CD4-positive, alpha-beta T cell treated with Interleukin-21 for 1 hour (primary cell): ENCODE measurements at places on chromosomes 2 and 18.

DNA sequence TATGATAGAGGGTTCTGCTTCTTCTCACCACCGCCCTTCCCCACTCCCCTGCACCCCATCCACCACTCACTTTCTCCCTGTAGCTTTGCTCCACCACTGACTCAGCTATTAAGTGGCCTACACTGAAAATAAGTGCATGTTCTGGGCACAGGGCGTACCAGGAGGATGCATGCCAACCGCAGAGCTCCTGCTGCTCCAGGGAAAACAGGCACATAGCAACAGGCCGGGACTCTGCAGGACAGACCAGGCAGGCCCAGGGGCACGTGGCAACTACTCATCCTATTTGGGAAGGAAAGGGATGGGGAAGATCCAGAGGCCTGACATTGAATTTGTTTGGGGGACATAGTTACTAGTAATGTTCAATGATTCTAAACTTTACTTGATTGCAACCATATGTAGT is 28.4 kb downstream of the ARL4C start:
- DNase-seq: no peak

- DNase-seq: no peak
Measured at GRCh38 chr2:173898178-173898668, 67.0 kb downstream of the SP3 start.

- no peak for DNase-seq
Measured at GRCh38 chr18:54261894-54262293, 7.4 kb upstream of the POLI start.

DNA sequence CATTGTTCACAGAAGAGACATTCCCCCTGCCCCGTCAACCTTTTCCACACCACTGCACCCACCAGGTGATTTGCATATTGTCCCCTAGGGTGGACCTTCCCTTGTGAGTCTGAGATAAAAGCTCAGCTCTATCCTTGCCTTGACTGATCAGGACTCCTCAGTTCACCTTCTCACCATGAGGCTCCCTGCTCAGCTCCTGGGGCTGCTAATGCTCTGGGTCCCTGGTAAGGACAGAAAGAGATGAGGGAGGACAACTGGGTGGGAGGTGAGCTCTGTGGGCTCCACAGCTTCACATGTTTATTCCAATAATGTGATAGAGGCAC is 1160.1 kb downstream of the RPIA start:
- no peak for DNase-seq

DNA sequence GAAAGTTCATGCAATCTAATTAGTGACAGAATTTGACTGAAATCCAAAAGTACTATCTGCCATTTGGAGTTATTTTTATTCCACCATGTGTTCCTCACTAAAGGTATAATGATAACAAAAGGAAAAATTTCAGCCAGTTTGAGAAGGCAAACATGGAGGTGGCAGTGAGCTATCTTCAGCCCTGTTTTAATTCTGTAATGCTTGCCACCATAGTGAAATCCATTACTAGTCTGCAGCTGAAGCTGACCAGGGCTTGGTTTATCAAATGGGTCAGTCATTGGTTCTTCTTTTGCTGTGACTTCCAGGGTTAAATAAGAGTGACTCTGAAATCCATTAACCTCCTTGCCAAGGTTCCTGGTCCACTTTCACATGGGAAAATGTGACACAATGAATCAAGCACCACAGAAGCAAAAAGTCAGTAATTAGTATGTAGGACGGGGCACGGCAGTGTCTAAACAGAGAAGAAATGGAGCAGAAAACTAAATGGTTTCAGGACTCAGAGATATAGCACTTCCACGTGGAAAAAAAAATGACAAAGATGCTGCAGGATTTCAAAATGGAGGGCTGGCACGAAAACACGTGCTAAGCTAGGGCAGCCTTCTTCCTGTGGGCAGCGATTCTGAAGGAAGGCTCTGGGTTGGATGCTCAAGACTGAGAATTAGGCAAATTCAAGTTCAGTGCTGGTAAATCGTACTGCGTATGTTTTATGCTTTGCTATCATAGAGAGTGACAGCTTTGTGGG is 87.2 kb downstream of the EPHA4 start:
- no peak for DNase-seq

GRCh38 chr2:8298783-8299182 is 383.1 kb upstream of the ID2 start:
- peak; percentile 23 for DNase-seq

- DNase-seq: no peak
Measured at GRCh38 chr2:44705876-44706480, 235.5 kb upstream of the SIX3 start.

DNA sequence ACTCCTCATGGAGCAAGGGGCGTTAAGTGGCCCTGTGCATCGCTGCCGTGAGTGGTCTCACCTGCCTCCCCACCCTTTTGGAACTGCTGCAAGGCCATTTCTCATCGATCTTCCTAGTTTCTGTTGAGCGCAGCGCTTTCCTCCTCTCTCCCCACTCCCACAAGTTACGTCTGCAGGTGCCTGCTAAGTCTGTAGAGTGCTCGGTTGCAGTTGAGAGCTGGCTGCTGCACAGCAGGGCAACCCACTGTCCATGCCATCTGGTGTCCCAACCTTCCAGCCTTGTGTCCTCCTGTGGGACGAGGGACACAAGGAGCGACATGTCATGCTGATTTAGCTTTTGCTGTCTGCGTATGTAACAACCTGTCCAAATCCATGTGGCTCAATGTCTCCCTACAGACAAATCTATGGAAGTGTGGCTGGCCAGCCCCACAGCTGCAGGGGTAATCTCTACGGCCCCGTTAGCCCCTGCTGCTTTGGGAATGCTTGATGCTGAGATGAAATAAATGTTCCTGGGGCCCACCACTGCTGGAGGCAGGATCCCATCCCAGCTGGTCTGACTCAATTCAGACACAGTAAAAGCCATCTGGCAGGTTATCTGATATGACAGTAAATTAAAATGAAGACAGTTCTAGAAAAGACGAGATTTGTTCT is 68.1 kb upstream of the TCF7L1 start:
- DNase-seq: no peak

- peak; percentile 24 for DNase-seq
Measured at GRCh38 chr18:23810396-23810795, 121.1 kb downstream of the LAMA3 start.

- no peak for DNase-seq
Measured at GRCh38 chr2:115491186-115491793, 1048.8 kb downstream of the DPP10 start.

DNA sequence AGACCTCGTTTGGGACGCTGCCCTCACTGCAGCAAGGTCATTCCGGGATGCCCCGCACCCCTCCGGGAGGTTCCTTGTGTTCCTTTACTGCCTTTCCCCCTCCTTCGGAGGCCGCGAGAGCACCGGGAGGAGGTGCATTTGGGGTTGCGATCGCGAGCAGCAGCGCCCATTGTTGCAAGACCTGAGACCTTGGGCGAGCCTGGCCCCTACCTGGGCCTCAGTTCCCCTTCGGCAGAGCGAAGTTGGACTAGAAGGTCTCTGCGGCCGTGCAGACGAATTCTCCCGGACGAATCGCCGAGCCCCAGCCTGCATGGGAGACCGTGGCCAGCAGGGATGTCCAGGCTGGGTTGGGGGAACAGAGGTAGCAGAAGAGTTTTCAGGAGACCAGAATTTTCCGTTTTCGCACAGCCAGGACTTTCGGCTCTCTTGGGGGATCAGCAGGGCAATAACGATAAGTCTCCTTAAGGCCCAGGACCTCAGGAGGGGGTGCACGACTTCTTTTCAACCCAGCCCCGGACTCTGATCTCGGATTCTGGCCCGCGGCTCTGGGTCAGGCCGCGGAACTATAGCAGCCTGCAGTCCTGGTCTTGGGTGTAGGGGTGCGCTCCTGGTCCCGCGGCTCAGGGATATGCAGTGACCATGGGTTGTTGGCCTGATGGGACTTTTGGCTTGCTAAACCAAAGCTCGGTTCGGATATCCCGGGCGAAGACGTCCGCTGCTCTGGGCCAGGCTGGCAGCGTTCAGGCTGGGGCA is 2.8 kb downstream of the GDF7 start:
- no peak for DNase-seq

DNA sequence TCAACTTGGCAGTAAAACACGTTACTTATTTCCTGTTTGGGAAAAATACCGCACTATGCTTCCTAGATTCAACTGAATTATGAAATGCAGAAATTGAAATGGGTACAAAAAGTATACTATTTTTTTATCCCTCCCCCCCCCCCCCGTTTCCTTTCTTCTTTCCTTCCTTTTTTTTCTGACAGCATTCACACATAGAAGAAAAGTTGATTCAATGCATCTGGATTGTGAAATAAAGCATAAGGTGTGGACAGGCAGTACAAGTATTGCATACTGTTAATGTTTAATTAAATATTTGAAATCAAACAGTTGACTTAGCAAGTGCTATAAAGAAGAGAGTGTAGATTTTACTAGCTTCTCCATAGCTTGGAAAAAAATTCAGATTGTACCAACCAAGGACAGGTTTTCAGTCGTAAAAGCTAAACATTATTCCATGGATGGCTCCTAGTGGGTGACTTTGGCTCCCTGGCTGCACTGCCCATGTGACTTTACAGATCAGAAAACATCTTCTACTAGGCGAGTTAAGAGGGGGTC is 21.6 kb upstream of the AGFG1 start:
- DNase-seq: no peak
